Progenitor cell of endocrine pancreas (in vitro differentiated cells): ENCODE measurements at places on chromosomes 7 and 10.

DNA sequence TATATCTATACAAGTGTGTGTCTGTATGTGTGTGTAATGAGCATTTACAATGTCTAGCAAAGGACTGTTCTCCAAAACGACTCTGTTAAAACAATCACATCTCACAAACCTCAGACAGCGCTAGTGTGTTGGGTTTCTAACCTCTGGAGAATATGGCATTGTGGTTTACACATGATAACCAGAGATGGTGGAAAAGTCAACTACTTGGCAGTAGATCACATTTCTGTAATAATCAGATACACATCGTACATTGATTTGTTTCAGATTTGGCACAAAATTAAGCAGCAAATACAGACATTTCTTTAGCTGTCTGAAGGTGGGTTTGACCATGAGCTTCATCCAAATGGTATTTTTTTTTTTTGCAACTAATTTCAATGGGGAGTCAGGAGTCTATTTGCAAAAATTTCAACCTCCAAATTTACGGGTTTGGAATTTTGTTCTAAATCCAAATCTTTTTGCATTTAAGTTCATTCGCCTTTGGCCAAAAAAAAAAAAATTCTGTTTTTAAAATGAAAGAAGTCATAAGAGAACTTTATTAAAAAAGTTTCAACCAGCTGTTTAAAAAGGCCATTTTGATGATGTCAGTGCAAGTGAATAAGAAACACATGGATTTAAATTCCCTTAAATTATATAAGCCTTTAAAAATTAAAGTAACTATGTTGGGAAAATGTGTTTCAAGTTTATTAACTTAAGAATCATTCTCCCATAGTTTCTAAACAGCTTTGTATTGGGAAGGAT, 127.8 kb downstream of the TMEM26 start:
- no peak overlapping the region for H3K27ac ChIP-seq
- no peaks in the 10 kb centered on the region for H3K36me3 ChIP-seq
- DNase-seq = no peak
- no peaks in the 10 kb centered on the region for H3K27me3 ChIP-seq

DNA sequence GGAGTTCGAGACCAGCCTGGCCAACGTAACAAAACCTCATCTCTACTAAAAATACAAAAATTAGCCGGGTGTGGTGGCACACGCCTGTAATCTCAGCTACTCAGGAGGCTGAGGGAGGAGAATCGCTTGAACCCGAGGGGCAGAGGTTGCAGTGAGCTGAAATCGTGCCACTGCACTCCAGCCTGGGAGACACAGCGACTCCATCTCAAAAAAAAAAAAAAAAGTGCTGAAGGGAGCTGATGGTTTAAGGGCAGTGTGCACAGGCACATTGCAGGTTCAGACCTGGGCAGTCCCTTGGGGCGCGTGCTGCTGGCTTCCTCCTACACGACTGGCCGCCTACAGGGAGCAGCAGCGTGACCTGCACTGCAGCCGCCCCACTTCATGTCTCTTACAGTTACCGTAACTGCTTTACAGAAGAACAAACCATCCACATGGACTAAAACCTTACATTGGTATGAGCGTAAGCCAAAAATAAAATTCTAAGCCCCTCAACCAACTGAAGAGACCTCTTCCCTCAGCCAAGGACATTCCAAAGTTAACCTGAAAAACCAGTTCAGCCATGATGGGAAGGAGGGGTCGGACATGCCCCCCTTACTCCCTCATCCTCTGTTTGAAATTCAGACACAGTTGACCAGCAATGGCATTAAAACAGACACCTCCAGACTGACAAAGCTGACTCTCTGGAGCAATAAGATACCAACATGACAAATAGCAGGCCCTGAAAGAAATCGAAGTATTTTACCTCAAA, 262.2 kb downstream of the ZMYND11 start:
- no peak overlapping the region for H3K4me3 ChIP-seq
- peaks cover 10% of the 10 kb centered on the region for H3K4me1 ChIP-seq
- H3K27ac ChIP-seq = peak overlapping the region; percentile 74
- H3K36me3 ChIP-seq = peaks cover 8% of the 10 kb centered on the region
- no peak for DNase-seq
- no peaks in the 10 kb centered on the region for H3K27me3 ChIP-seq

DNA sequence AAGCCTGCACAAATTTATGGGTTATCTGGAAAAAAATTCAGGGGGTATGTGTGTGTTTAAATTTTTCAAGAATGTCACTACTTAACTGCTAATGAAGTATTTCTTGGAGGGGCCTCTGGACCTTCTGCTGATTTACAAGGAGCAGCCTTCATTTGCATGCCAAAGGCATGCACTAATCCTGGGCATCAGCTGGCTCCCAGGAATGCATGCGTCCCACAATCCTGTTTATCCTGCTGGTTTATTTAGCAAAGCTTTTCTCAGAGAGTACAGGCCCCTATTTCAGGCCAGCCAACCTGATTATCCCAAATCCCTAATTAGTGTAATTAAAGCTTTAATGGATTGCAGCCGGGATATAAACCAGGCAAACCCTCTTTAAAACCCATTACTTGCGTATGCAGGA, 170.4 kb downstream of the TAX1BP1 start:
- no peak for DNase-seq
- no peak overlapping the region for H3K4me3 ChIP-seq
- no peaks in the 10 kb centered on the region for H3K36me3 ChIP-seq
- no peak overlapping the region for H3K27ac ChIP-seq
- H3K4me1 ChIP-seq = peaks cover 4% of the 10 kb centered on the region

- H3K4me3 ChIP-seq = no peak overlapping the region
- H3K27ac ChIP-seq = peak overlapping the region; percentile 64
- H3K4me1 ChIP-seq = no peaks in the 10 kb centered on the region
- H3K36me3 ChIP-seq = no peaks in the 10 kb centered on the region
- H3K27me3 ChIP-seq = no peaks in the 10 kb centered on the region
Measured at GRCh38 chr7:2325162-2325561, 10.9 kb upstream of the SNX8 start.

DNA sequence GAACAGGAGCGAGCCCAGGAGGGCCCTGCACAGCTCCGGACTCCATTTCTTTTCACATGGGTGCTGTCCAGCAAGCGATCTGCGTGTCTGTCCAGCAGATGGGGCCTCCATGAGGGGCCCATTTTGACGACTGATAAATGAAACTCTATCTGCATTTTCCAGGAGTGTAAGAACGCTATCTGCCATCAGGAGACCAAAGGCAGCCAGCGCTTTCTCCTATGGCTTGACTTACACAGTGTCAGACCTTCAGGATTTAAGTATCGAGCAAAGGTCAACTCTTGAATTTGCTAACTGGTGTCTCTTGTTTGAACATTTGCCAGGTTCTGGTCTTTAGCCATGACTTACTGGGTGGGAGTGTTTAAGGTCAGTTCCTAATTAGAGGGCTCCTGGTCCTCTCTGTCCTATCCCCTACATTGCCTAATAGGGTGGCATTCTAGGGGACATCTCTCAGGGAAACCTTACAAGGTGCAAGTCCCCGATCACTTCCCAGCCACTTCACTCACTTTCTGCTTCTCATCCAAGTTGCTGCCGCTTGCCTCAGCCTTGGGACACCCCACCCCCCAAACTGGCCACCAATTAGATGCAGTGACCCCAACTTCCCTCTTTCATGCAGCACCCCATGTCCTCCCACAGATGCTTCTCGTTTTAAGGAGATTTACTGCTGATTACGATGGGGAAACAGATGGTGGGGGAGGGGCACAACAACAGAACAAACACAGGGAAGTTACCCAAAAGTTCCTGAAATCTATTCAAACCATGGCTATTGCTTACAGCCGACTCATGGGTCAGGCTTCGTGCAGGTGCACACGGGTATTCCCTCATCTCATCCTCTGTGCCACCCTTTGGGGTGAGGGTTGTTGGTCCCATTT, 20.0 kb downstream of the VSIR start:
- H3K4me3 ChIP-seq = no peak overlapping the region
- H3K36me3 ChIP-seq = no peaks in the 10 kb centered on the region
- H3K27me3 ChIP-seq = peaks cover 7% of the 10 kb centered on the region
- H3K27ac ChIP-seq = no peak overlapping the region
- DNase-seq = no peak

DNA sequence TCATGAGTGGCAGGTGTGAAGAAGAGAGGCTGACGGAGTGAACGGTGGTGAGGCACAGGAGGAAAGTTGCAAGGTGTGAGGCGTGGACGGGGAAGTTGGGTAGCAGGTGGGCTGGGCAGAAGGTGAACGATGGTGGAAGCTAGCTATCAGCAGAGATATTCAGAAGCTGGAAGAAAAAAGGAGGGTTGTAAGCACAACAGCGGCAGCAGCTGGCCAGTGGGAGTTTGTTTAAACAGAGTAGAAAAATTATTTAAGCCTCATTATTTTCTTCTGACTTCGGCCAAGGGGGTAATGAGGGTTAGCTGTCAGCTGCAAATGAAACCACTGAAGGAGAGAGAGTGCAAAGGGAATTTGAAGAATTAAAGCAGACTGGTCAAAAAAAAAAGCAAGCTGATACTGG, 62.1 kb upstream of the PRKAR2B start:
- DNase-seq = no peak
- peak overlapping the region; percentile 77 for H3K27ac ChIP-seq
- H3K27me3 ChIP-seq = no peaks in the 10 kb centered on the region
- no peaks in the 10 kb centered on the region for H3K36me3 ChIP-seq

DNA sequence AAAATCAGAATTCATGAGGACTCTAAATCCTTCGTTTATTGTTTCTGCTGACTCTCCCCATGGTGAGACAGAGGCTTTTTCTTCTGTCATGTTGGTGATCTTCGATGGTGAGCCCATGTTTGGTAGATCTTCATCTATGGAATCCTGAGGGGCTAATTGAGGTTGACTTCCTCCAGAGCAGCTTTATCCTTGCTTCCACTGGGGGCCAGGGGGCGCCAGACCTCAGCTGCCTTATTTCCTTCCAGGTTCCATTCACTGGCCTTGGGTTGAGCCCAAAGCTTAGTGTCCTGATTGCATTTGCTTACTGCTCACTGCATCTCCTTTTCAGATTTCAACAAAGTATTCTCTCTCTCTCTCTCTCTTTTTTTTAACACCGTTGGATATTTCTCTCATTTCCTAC, 80.7 kb downstream of the GCC1 start:
- H3K4me1 ChIP-seq = no peaks in the 10 kb centered on the region
- H3K27me3 ChIP-seq = peaks cover 8% of the 10 kb centered on the region
- no peak for DNase-seq
- H3K27ac ChIP-seq = no peak overlapping the region

GRCh38 chr10:100477970-100478369, 15.2 kb downstream of the WNT8B start:
- no peak overlapping the region for H3K27ac ChIP-seq
- H3K36me3 ChIP-seq = no peaks in the 10 kb centered on the region
- H3K27me3 ChIP-seq = peaks cover 50% of the 10 kb centered on the region
- no peak for DNase-seq
- H3K4me3 ChIP-seq = no peak overlapping the region
- peaks cover 5% of the 10 kb centered on the region for H3K4me1 ChIP-seq

DNA sequence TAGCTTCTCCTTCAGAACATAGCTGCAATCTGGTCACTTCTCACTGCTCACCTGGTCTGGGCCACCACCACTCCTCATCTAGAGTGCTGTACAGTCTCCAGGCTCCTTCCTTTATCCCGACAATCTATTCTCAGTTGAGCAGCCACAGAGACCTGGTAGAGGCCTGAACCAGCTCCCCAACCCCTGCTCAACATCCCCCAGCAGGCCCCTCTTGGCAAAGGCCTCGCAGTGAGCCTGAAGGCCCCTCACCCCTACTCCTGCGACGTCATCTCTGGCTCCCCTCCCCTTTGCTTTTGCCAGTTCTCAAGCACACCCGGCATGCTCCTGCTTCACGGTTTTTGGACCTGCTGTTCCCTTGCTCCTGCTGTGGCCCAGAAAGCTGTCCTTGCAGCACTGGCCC, 113.9 kb downstream of the ARHGAP22 start:
- no peak for DNase-seq
- H3K4me3 ChIP-seq = no peak overlapping the region
- peaks cover 15% of the 10 kb centered on the region for H3K27me3 ChIP-seq
- H3K4me1 ChIP-seq = peaks cover under 1% of the 10 kb centered on the region
- H3K36me3 ChIP-seq = no peaks in the 10 kb centered on the region
